Mesenteric fat pad (tissue), 1 donor: ENCODE measurements at places on chromosomes 12 and 14.

DNA sequence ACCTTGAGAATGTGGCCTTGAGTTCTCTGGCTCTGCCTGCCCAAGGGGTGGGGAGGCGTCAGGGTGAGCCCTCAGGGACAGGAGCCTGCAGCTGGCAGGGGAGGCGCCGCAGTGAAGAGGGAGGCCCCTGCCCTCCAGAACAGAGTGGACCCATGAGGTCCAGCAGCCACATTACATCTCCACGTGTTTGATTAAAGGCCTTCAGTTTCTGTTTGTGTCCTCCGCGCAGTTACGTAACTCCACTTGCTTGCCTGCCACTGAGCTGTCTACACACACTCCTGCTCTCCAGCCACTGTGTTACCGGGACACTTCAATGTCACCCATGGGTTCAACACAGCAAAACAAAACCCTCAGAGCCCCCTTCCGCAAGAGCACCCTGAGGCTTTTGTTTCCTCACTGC, 70.4 kb downstream of the CHGA start:
- no peak for DNase-seq

DNA sequence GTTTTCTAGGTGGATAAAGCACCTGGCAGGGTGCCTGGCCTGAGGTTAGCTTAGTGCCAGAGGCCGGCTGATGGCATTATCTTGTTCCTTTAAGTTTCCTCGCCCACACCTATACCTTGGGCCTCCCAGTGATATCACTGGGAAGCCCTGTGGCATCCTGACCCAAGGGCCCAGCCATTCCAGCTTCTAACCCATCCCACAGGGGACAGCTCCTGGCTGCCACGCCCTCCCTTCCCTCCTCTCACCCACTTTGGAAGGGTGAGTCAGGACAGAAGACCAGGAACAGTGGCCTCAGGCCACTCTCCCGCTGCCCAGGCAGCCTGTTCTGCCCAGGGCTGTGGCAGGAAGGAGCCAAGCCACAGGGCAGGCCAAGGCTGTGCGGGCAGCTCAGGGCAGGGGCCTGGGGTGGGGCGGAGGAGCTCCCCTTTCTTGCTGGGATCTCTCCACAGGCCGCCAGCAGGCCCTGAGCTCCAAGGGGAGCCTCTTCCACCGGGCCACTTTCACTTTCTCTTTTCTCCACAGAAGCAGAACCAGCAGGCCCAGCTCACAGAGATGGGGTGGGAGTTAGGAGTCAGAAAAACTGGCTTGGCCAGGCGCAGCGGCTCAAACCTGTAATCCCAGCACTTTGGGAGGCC, 75.1 kb downstream of the IRF2BPL start:
- no peak for DNase-seq

GRCh38 chr12:102659200-102659911, 179.0 kb upstream of the IGF1 start:
- DNase-seq, result no peak

DNA sequence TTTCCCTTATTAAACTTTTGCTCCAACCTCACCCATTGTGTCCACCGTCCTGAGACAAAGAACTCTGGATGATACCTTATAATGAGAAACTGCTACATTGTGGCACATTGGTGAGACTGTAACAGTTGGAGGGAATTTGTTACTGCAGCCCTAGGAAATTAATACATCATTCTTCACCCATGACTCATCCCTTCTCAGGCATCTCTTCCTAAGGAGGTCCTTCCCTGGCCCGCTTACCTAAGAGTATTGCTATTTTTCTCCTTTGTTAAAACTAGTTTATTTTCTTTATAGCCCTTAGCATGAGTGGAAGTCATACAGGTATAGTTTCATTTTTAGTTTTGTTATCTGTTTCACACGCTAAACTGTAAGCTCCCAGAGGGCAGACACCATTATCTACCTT, 87.1 kb downstream of the TMEM260 start:
- no peak for DNase-seq
